ENCODE measurements at places on chromosomes 1 and 21. TPM values are rescaled to one million over a fixed set of nuclear protein-coding genes. Genes with fewer than 3 reads are reported as not detected.

The GLMP gene
- total RNA-seq, result 91.9 TPM

The KCNE2 gene
- total RNA-seq, result not detected

The C1orf141 gene
- total RNA-seq, result not detected

The PDE9A gene
- not detected for total RNA-seq

The CCDC24 gene
- total RNA-seq, result 4.4 TPM

The SH2D5 gene
- total RNA-seq, result 1.3 TPM

The FLG2 gene
- under 0.01 TPM for total RNA-seq

The CYP4B1 gene
- not detected for total RNA-seq

The ZNF593OS gene
- total RNA-seq, result not detected

The OLFML3 gene
- 177 TPM for total RNA-seq

The PRAMEF12 gene
- not detected for total RNA-seq

The SH2D1B gene
- not detected for total RNA-seq

Measured in bronchial smooth muscle cell (primary cell).